Effector CD4-positive, alpha-beta T cell (primary cell): ENCODE measurements at places on chromosomes 13 and 19.

DNA sequence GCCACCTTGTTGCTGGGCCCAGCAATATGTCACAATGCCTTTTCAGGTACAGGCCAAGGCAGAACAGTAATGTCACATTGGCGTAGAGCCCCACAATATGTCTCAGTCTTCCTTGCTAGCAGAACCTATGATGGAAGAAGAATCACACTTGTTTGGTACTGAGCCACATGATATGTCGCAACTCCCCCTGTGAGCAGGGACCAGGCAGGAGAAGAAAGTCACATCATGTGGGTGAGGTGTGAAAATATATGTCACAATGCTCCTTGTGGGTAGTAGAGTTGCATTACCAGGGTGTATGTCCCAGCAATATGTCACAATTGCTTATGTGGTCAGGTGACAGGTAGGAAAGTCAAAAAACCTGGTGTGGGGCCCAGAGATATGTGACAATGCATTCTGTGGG, 7.1 kb upstream of the ZNF91 start:
- no peak for DNase-seq

DNA sequence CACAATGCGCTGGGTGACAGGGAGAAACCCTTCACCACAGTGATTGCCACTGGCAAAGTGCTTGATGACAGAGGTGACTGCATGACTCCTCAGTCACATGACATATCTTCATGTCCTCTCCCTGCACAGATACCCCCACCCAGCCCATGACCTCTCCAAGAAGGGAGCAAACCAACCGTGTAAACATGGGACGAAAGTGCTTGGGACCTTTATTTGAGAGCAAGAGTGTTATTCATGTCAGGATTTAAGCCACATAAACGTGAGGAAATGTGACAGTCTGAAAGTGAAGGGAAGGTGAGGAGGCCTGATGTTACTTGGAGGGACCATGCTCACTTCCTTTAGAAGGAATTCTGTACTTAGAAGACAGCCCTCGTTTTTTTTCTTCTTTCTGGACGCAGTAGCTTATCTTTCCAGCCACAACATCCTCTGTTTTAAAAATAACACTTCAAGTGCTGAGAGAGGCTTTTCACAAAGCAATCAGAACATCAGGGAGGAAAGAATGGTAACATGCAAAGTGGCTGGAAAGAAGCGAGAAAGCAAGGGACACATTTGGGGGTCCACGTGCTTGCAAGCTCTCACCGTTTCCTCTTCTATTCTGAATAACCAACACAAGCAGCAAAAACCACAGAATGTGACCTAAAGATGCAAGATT, 35.6 kb downstream of the EPS15L1 start:
- DNase-seq = no peak

GRCh38 chr13:51357928-51358595, 18.6 kb downstream of the SERPINE3 start:
- DNase-seq = no peak

DNA sequence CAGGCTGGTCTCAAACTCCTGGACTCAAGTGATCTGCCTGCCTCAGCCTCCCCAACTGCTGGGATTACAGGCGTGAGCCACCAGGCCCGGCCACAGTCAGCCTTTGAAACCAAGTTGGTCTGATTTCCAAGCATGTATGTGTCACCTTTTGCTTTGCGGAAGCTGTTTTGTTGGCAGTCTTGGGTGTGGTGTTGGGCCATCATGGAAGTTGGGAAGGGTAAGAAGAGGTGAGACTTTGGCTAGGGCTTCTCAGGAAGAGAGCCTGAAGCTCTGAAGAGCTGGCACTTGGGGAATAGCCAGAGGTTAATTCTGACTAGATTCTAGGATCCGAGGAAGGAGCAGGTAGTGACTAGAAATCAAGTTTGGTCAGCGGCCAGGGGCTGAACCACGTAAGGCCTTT, 2.8 kb downstream of the RSPH6A start:
- DNase-seq = no peak

DNA sequence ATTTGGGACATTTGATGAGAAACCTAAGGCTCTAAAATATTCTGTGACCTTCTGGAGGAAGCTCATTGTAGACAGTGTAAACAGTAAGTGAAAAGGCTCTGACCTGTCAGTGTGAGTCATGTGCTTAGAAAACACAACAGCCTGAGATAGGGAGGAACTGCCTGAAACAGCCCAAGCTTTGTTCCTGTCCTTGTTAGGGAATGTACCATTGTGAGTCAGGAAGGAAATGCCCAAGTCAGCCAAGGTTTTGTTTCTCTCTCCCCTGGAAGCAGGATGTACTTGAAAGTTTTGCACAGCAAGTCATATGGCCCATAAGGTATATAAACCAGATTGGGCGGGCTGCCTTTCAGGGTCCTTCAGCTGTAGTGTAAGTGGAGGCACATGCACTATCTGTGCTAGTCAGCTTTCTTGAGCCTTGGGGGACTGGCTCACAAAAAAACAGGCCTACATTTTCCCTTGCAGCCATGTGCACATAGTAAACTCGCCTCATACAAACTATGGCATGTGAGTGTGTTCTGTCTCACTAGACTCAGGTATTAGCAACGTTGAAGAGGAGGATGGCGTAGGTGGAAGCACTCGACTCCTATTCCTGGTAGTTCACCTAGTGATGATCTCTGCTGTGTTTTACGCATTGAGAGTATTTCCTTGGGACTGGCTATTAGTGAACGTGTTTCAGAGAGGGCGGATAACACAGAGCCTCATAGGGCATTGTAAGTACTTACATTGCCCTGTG, 141.2 kb upstream of the KLHL1 start:
- DNase-seq = no peak

- DNase-seq = no peak
These were observed 49.4 kb upstream of the IPO5 start for GRCh38 chr13:97904059-97904458.

DNA sequence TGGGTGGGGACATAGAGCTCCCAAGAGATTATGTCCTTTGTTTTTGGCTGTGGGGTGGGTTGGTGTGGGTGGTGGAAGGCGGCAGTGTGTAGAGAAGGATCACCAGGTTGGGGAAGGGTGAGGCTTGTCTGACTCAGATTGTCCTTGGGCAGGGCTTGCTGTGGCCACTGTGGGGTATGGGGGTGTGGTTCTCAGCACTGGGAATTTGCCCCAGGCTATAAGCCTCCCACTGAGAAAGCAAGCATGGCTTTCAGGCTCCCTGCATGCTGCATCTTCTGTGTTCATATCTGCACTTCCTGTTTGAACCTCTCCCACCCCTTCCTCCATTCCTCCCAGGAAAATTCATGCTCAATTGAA, 34.9 kb downstream of the DNAJC15 start:
- no peak for DNase-seq

DNA sequence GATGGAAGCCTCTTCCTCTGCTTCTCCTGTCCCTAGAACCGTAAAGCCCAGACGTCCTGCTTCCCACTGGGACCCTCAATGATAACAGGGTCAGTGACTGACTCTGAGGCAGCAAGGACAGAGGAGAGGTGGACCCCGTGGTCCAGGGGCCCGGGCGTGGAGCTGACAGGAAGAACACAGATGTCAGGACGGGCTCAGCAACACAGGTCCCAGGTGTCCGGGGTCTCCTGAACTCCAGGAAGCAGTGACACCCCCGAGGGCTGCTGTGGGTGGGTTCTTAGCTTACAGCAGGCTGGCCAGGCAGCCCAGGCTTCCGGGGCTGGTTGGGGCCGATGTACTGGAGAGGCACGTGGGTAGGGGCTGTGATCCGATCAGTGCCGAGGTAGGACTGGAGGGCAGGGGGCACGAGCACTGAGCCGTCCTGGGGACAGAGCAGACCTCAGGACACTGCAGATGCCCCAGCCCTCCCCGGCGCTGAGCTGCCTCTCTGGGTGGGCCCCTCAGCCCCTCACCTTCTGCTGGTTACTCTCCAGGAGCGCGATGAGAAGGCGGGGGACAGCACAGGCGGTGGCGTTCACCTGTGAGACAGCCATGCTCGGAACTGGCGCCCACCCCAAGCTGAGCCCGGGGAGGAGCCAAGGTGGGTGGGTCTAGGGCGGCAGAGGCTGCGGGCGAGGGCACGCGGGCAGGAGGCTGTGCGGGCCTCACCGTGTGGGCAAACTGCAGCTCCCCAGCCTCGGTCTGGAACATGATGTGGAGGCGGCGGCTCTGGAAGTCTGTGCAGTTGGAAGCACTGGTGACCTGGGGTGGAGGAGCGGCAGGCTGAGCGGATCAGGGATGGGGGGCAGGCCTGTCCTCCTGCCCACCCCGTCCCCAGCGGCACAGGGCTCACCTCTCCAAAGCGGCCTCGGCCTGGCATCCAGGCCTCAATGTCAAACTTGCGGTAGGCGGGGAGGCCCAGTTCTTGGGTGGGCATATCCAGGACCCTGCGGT, 3.6 kb upstream of the CCER2 start:
- no peak for DNase-seq

- DNase-seq = no peak
These were observed at the start of gene CNN1 for GRCh38 chr19:11538232-11539036. Gene CNN1, plus strand, starts transcription at chr19:11538851. Its CDS starts 77 bp downstream, at chr19:11538928.

DNA sequence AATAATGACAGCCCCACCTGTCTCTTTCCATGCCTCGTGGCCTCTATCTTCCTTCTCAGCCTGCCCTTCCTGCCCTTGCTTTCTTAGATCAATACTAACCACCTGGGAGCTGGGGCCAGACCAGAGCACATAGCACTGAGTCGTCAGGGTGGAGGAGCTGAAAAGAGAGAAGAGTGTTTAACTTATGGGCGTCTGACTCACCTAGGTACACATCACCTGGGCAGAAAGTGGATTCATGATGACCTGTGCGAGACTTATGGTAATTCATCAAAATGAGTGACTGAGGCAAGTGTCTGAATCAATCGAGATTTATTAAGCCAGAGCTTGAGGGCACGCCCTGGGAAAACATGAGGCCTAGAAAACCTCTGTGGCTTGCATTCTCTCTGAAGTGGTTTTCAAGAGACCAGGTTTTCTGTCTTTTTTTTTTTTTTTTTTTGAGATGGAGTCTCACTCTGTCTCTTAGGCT, 19.2 kb downstream of the CEACAM6 start:
- peak; percentile 35 for DNase-seq

DNA sequence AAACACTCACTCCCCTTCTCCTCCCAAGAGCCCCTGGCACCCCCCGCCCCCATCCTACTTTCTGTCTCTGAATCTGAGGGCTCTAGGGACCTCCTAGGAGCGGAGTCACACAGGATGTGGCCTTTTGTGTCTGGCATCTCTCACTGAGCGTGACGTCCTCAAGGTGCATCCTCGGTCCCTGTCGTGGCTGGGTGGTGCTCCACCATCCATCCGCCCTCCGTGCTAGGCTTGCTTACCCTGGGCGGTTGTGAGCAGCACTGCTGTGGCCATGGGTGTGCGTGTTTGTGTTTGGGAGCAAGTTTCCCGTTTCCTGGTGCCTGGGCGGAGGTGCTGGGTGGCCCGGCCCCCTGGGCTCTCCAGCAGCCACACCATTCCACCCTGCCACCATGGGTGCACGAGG, 12.2 kb downstream of the PLEKHJ1 start:
- no peak for DNase-seq

DNA sequence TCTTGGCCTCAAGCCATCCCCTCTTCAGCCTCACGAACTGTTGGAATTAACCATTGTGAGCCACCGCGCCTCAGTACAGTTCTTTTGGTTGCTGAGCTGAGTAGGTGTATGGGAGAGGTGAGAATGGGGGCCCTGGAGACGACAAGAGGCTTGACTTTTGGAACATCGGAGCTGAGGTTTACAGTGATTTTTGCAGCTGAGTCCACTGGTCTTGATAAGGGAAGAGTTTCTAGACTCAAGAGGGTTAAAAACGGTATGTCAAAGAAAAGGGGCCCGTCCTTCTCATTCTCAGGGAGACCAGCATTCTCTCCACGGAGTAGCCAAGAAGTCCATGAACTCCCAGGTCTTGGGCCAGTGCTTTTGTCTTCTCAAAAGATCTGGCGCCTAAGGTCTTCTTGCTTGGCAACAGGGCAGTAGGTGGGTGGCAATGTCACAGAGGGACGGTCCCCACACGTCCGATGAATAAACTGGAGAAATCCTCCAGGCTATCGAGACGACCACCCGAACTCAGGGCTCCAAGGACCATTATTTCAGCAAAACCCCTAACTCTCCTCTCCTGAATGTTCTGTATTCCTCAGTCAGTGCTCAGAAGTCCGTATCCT, 6.4 kb upstream of the QTRT1 start:
- DNase-seq = no peak

DNA sequence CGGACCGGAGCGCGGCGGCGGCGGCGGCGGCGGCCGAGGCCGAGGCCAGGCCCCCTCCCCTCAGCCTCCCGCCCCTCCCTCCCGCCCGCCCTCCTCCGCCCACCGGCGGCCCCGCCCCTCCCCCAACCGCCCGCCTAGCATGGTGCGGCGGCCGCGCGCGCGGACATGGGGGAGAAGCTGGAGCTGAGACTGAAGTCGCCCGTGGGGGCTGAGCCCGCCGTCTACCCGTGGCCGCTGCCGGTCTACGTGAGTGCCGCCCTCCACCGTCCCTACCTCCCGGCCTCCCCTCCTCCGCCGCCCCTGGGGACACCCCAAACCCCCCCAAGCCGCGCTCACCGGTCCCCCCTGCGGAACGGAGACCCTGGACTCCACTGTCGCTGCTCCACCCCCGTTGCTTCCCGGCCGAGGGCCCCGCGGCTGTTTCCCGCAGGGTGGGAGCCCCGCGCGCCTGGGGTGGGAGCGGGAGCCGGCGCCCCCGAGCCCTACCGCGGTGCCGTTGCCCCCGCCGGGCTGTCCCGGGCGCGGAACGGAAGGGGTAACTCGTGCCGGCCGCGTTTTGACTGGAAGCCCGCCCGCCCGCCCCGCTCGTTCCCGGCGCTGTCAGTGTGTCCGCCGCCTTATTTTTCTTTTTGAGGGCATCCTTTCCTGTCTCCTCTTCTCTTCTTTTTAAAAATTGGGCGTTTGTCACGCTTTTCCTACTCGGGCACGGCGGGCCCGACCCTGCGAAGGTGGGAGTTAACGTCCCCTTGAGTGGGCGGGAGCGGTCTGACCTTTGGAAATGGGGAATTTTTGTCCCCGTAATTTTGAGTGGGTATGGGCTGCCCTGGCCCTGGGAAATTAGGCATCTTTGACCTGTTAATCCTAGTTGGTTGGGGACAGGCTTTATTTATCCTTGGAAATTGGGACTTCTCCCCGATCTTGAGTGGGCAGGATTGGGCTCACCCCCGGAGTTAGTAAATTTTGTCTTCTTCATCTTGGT, 576 bp downstream of the DOT1L start:
- no peak for DNase-seq

GRCh38 chr19:33422369-33423180, 49.1 kb downstream of the CEBPG start:
- no peak for DNase-seq

- no peak for DNase-seq
These were observed 5.8 kb downstream of the KIRREL2 start for GRCh38 chr19:35862528-35862927.

DNA sequence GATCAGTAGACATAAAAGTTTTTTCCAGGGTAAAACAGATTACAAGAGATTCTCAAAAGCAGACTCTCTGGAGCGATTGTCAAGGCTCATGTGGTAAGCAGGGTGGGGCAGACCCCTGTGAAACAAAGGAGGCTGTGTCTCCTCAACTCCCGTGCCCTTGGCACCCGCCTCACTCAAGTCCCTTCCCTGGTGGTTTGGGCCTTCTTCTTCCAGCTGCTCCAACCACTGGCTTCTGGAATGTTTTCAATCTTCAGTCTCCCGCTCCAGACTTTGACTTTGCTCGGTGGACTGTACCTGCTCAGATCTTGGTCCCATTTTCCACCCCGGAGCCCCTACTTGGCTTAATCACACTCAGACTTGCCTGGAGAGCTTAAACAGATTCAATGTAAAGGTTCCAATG, 74.8 kb upstream of the STK24 start:
- no peak for DNase-seq
